ENCODE measurements at places on chromosomes 7 and 10.

- no peak for DNase-seq
Observed at GRCh38 chr7:38929460-38930171, 20.6 kb upstream of the VPS41 start.

DNA sequence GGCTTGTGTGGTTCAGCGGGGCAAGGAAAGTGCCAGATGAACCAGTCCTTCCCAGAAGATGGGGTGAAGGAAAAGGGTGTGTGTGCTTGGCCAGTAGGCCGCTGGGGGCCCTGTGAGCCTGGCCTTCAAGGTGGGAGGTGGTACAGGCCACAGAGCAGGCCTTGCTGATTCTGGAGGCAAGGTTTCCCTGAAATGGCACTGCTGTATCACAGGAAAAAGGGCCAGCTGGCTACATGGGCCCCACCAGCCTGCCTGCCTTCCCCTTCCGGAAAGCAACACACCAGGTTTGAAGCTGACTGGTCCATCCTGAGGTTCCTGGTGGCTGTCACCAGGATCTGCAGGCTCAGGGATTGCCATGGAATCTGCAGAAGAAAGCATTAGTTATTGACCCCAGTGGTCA, 12.5 kb downstream of the MMRN2 start:
- no peak for DNase-seq

DNA sequence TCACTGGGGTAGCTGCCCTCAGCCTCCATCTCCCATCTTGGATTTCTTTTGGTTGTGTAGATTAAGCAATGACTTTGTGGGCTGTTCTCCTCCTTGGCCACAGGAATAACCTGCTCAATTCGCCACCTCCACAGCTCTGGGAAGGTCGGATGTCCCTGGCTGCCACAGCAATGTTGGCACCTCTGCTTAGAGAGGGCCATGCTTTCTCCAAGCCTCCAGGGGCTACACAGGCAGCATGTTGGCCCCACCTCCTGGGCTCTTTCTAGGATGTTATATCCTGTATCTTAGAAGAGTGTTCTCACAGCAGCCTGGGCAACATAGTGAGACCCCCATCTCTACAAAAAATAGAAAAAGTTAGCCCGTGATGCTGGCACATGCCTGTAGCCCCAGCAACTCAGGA, 35.4 kb upstream of the FXYD4 start:
- no peak for DNase-seq

GRCh38 chr10:112883360-112884178, 66.5 kb upstream of the TCF7L2 start:
- DNase-seq, result no peak

- no peak for DNase-seq
Observed at GRCh38 chr10:116748041-116748440, 5.7 kb upstream of the HSPA12A start.

Data from dermis microvascular lymphatic vessel endothelial cell (primary cell).